Activated CD4-positive, alpha-beta T cell treated with anti-CD3 and anti-CD28 coated beads for 1 hour (primary cell): ENCODE measurements at places on chromosomes 2 and 18.

- DNase-seq: no peak
Observed at GRCh38 chr2:128354161-128354560, 35.5 kb upstream of the HS6ST1 start.

DNA sequence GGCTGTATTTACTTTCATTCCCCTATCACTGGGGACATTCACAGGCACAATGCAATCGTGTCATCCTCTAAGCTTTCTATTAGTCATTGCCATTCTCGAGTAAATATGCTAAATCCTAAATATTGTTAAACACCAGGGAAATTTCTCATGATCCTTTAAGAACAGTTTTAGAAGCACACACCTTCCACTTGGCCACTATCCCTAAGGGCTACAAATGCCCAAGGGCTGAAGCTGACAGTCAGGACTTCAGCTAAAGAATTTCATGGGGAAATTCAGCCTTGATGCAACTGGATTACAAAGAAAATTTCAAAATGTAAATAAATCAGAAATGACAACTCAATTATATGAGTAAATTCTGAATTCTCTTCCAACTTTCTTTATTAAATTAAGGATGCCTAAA is 163.1 kb upstream of the PID1 start:
- no peak for DNase-seq

- no peak for DNase-seq
Observed at GRCh38 chr2:118706371-118706770, 141.1 kb downstream of the EN1 start.

GRCh38 chr2:54866868-54867267 is 143.4 kb downstream of the EML6 start:
- DNase-seq: no peak

DNA sequence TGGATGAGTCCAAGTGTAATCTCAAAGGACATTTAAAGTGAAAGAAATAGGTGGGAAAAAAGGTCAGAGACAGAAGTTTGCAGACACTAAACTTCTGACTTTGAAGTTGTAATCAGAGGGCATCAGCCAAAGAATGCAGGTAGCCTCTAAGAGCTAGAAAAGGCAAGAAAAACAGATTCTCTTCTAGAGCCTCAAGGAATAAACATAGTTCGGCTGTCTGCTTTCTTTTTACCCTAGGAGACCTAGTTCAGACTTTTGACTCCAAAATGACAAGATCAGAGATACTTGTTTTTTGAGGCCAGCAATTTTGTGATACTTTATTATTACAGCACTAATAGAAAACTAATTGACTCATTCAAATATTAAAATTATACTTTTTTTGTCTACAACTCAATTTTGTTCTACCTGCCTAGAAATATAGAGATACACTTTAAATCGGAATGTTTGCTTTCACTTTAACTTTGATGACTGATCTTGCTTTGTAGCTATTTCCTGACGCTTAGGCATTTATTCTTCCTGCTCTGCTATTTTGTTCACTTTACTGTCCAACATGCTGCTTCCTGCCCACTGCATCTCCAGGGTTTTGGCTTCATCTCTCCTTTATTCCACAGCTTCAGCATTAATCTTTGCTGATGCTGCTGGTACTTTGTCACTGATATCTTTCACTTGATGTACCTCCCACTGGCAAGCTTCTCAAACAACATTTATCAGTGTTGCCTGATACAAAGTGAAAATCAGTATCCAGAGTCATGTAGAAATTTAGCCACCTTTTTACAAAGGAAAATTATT is 272.5 kb downstream of the DSEL start:
- DNase-seq: no peak

DNA sequence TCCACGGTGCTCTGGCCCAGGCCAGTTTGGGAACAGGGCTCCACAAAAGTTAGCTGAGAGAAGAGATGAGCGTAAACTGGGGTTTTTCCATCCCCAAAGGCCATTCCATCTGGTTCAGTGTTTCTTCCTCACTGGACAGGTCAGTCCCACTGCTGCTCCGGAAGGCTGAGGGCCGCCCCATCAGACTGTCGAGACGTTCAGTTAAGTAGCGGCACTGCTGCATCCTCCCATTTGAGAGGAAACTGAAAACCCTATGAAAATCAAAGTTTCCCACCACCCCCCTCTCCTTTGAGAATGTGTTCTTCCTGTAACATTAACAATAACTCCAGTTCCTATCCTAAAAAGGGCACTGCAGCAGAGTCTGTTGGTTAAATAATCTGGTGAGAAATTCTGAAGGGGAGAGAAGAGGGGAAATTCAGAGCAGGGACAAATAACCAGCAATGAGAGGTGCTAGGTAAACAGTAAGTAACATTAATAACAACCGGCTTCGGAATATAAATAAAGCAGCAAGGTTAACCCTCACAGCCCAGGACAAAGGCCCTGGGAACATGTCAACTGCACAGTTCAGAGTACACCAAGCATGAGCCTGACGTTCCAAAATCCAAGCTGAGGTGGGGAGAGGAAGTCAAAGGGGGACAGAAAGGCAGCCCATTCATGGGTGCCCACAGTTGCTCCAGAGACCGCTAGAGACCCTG is 55.4 kb downstream of the UXS1 start:
- no peak for DNase-seq

DNA sequence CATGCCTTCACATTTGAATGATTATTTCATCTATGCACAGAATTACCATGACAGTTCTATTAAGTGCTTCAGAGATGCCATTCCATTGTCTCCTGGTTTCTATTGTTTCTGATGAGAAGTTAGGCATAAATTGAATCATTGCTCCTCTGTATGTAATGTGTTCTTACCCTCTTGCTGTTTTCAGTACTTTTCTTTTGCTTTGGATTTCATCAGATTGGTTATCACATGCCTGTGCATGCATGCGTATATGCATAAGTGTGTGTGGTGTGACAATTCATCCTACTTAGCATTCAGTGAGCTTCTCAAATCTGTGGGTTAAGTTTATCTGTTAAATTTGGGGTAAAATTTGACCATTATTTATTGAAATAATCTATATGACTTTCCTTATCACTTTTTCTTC is 263.3 kb upstream of the RND3 start:
- DNase-seq: no peak

DNA sequence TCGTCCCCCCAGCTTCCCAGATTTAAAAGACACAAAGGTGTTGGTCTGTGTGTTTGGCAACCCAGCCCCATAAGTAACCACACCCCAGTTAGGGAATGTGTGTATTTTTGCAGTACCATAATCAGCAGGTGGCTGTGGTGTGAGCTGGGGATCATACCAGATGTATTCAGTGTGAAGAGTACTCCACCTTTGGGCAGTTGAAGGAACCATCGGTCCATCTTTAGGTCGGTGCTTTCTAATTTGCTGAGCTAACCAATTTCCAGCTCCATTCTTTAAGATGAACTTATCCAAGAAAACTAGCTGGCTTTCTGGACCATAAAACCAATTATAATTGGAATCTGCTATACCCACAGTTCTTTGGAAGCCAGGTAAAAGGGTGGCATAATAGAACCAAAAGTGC is 3.2 kb downstream of the DSEL start:
- DNase-seq: no peak

GRCh38 chr2:62713837-62714236 is 8.3 kb downstream of the EHBP1 start:
- no peak for DNase-seq

- DNase-seq: no peak
Observed at GRCh38 chr2:3604991-3605961, 10.4 kb downstream of the COLEC11 start.

DNA sequence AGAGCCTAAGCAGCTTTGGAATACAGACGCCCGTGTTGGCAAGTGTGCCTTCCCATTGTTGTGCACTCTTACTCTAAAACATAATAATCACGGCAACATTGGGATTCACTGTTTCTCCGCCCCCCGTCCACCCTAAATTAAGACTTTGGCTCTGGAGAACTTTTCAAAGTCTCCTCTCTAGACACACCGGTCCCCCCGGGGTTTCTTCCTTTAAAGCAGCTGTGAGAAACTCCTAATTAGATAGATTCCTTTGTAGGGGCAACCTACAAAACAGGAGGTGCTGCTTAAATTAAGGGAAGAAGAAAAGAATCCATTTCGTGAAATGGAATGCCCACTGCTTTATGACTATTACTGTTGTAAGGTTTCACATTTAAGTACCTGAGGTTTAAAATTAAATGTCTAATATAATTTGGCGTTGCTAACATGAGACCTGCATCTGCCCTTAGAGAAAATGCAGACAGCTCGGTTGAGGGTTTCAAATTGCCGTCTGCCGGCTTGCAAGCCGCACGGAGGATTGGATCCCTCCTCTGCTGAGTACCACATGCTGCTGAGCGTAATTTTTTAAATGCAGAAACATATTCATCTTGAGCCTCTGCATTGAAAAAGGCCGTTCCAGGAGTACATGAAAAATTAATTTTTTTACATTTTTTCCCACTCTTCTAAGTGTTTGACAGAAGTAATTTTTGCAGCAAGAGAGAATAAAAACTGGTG is 233.3 kb downstream of the GBX2 start:
- no peak for DNase-seq

DNA sequence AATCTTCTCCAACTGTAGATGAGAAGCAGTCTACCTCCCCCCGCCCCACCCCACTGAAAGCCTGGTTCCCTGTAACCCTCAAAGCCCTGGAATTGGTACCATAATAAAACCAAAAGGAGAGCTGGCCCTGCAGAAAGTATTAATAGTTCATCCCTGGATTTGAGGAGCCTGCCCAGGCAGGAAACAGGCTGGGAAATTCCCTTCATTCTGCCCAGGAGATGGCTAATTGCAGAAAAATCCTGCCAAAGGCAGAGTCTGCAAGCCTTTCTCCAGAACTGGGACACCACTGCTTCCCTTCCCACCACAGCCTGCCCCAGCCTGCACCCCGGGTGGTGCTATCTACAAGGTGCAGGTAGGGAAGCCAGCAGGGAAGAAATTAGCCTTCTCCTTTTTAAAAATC is 16.3 kb downstream of the GKN2 start:
- DNase-seq: no peak

DNA sequence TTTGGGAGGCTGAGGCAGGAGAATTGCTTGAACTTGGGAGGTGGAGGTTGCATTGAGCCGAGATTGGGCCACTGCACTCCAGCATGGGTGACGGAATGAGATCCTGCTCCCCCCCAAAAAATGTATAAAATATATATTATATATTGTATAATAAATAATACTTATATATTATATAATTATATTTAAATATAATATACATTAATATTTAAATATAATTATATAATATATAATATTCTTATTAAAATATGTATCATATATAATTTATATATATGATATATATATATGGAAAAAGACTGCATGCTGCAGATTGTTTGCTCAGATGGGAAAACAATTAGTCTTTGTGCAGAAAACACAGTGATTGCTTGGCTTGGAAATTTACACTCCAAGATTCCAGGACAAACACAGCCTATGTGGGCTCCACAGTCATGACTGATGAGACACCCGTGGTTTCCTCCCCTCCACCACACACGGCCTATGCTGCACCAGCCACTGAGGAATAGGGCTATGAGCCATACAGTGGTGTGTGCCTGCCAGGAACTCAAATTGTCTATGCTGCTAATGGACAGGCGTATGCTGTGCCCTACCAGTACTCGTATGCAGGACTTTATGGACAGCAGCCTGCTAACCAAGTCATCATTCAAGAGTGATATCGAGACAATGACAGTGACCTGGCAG is 30.0 kb downstream of the PMAIP1 start:
- no peak for DNase-seq

- DNase-seq: no peak
Observed at GRCh38 chr2:163594497-163594896, 141.3 kb downstream of the FIGN start.

- DNase-seq: no peak
Observed at GRCh38 chr2:134368009-134368817, 114.3 kb downstream of the MGAT5 start.

DNA sequence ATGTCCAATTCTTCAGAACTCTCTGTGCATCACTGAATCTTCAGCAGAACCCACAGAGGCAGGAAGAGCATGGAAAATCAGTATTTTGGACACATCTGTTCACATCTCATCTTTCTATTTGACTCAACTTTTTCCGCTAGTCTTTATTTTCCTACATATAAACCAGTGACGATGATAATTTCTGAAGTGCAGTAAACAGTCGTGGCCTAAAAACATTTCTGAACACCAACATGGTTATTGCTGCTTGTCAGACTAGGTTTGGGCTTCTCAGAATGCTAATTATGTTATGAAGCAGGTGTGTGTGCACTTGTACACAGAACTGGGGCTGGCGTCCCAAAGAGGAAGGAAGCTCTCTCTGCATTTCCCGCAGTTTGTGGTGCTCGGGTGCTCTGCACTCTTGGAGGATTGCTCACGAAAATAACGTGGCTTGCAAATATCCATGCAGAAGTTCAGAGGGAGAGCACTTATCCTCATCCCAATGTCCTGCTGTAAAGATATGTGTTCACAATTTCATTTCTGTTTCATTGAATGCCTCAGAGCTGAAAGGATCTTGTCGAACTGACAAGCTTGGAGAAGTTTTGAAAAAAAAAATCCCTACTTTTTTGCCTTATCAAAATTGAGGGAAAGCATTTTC is 50.8 kb downstream of the EDAR start:
- DNase-seq: no peak

- DNase-seq: no peak
Observed at GRCh38 chr2:15615301-15615920, 23.7 kb downstream of the DDX1 start.

DNA sequence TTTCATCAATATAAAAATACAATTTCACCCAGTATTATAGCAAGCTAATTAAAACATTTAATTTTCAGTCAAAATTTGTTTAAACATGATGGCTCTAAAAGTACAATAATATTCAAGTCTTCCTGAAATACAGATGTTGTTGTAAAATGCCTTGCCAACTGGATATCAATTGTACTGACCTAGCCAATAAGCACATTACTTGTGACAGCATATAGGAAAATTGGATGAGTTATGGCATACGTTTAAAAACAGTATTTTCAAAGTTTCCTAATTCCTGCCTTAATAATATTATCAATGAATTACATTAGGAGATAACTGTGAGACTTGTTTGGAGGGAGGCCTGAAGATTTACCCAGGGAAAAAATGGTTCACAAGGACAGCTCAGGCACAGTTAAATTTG is 336.9 kb upstream of the CDH20 start:
- DNase-seq: no peak

DNA sequence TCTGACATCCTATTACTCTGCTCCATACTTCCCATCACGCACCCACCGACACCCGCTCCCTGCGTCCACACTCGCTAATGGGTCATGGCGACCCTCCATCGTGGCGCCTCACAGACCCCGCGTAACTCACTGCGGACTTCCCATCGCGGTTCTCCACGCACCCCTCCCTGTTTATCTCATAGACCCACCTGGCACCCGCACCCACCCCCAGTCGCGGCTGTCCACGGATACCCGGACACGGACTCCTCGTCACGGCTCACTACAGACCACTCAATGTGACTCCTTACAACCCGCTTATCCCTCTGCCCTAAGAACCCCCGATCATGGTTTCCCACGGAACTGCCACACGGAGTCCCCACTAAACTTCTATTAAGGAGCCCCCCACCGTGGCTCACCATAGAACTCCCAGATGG is 458 bp downstream of the CXXC1 start:
- no peak for DNase-seq
